IPS DF 6.9 (cell line): ENCODE measurements at places on chromosomes 3 and 15.

DNA sequence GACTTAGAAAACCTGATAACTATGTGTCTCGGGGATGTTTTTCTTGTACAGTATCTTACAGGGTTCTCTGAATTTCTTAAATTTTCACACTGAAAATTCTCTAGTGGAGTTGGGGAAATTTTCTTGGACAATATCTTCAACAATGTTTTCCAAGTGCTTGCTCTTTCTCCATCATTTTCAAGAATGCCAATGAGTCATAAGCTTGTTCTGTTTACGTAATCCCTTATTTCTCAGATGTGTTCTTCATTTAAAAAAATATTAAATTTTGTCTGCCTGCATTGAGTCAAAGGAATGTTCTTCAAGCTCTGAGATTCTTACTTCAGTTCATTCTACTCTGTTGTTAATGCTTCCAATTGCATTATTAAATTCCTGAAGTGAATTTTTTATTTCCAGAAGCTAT lies 21.9 kb upstream of the PLSCR2 start:
- no peak for DNase-seq

DNA sequence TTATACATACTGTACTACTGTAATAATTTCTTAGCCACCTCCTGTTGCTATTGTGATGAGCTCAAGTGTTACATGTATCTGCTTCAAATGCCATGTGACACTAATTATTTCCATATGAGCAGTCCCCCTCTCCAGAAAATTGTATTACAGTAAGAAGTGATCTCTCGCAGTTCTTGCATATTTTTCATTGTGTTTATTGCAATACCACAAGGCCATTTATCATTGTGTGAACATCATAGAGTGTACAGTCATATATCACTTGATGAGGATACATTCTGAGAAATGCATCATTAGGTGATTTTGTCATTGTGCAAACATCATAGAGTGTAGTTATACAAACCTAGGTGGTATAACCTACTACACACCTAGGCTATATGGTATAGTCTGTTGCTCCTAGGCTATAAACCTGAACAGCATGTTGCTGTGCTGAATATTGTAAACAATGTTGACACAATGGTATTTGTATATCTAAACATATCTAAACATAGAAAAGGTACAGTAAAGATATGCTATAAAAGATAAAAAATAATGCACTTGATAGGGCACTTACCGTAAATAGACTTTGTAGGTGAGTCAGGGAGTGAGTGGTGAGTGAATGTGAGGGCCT lies 189.6 kb upstream of the MLF1 start:
- no peak for DNase-seq

- DNase-seq, result no peak
These were observed 35.8 kb upstream of the CHST2 start for GRCh38 chr3:143083781-143084180.

DNA sequence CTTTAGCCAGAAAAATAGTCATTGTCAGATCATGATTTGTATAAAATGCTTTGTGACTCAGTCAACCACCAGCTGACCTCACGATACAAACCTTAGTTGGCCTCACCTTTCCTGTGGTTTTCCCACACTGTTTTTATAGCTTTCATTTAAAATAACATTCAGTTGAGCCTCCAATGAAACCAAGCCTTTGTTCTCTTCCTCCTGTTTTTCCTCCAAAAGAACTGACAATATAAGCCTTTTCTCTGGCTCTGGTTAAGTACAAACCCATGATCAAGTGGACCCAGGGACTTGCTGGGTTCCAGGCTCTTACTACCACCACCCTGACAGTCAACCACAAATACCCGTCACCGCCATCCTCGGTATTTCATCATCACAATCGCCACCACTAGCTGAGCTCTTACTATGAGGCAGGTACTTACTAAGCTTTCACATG lies 81.7 kb downstream of the TAMM41 start:
- DNase-seq, result no peak

DNA sequence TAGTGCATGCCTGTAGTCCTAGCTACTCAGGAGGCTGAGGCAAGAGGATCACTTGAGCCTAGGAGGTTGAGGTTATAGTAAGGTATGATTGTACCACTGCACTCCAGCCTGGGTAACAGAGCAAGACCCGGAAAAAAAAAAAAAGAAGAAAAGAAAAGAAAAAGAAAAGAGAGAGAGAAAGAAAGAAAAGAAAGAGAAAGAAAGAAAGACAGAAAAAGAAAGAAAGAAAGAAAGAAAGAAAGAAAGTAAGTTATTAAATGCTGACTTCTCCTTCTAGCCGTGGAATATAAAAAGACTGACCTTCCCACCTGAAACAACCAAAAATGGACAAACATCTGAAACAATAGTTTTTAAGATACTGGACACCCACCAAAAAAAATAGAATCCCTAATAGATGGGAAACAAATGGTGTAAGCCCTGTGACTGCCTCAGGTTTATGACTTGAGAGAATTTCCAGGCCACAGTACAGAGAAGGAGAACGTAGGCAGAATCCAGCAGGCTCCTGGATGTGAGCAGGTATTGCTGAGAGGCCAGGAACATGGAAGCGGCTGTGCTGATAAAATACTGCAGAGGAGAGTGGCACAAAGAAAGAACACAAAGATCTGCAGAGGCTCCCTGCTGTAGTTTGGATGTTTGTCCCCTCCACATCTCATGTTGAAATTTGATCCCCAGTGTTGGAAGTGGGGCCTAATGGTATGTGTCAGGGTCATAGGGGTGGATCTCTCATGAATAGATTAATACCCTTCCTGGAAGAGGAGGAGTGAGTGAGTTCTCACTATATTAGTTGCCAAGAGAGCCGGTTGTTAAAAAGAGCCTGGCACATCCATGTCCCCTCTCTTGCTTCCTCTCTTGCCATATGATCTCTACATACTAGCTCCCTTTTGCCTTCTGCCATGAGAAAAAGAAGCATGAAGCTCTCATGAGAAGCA lies 41.8 kb upstream of the PRSS50 start:
- no peak for DNase-seq

GRCh38 chr3:178948546-178948945 lies 123.1 kb downstream of the ZMAT3 start:
- DNase-seq, result no peak

- no peak for DNase-seq
These were observed 1091.9 kb downstream of the NSUN3 start for GRCh38 chr3:95154766-95155165.

DNA sequence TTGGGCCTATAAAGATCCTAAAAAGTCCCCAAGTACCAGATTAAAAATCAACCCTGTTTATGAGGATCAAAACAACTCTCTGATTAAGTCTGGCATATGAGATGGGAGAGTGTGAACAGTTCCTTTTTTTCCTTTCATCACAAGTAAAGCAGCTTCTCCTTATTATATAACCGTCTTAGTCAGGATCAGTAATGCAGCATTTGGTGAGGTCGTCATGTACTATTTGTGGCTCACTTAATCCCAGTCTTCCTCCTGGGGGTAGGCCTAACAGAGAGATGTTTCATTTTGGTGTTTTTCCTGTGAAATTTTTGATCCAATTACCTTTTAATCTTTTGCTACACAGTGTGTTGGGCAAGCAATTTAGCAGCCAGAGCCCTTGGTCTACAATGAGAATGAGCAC lies 333.1 kb upstream of the KCNMB2 start:
- no peak for DNase-seq

GRCh38 chr3:128884992-128885391 lies 5.6 kb downstream of the ACAD9 start:
- no peak for DNase-seq

- DNase-seq, result no peak
These were observed 6.2 kb upstream of the OCA2 start for GRCh38 chr15:28105224-28105791.

GRCh38 chr3:70501561-70501960 lies 189.1 kb upstream of the MDFIC2 start:
- no peak for DNase-seq

GRCh38 chr3:38567498-38567897 lies 71.4 kb downstream of the EXOG start:
- DNase-seq, result no peak

DNA sequence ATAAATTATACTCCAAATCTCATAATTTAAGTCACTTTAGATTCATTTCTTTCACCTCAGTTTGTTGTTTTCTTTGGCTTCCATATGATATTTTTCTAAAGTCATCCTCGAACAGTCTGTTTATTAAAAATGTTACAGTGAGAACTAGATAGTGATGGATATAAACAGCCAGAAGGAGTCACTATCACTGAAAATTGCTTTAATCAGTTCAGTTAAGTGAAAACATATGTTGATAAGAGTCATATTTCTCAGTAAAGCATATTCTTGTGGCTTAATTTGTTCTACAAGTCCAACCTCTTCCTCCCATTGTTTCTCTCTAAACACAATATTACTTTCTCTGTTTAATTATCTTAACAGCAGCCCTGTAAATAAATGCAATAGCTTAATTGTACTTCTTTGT lies 427.5 kb upstream of the ALCAM start:
- no peak for DNase-seq

GRCh38 chr3:128456776-128457715 lies 9.6 kb downstream of the DNAJB8 start:
- DNase-seq, result no peak

DNA sequence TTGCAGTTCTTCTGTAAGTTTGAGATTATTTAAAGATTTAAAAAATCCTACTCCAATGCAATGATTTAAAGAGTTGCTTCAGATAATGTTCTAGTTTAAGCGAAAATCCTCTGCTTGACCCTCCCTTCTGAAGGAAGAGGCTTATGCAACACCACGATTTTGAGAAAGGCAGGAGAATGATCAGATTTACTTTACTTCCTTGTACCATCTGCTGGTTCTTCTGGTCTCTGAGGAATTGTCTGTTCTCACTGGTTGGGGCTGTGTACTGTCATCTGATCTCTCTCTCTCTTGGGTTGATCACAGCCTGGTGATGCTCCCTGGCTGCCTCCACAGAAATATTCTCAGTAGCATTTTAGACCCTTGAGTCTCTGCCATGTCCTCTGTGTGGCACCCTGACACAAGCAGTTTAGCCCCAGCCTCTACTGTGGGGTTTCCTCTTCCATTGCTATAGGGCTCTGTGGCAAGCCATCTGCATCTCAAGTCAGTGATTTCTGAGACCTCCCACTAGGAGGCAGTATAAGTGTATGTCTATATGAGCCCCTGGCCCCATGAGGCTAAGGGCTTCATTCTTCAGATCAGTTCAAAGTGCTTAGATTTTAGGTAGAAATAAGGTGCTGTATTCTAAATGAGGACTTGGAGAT lies 50.8 kb upstream of the PLAAT1 start:
- DNase-seq, result peak; percentile 77

DNA sequence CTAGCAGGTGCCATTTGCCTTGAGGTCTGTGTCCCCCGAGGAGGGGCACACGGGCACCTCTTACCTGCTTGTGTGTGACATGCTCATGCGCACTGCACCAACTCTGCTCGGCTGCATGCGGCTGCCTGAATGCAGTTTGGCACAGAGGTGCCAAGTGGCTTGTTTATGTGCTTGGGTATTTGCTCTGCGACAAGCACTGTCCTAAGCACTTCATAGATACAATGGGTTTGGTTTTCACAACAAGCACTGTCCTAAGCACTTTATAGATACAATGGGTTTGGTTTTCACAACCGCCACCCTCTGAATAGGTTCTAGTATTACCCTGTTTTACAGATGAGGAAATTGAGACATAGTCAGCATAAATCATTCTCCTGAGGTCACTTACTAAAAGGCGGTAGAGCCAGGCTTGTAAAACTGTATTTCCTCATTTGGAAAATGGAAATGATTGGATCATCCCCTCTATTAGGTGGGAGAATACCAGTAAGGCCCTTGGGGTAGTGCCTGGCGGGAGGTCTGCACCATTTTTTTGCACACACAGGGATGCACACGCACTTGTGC lies 487 bp downstream of the ITIH4 start:
- no peak for DNase-seq

- DNase-seq, result no peak
These were observed 36.9 kb downstream of the ZXDC start for GRCh38 chr3:126438746-126439145.

GRCh38 chr3:79086514-79086913 lies 681.3 kb downstream of the ROBO1 start:
- DNase-seq, result peak; percentile 35

DNA sequence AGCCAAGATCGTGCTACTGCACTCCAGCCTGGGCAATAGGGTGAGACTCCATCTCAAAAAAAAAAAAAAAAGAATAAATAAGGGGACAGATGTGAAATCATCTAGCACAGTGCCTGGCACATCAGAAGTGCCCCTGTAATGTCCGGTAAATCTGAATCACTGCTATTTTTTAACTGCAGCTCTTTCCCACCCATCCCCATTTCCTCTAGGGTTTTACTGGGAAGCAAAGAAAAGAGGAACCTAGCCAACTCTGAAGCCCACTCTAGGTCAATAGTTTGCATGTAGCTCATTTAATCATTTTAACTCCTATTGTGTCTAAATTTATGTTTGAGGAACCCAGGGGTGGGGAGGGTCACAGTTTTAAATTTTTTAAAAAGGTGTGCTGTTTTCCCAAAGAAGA lies 26.0 kb downstream of the MAGI1 start:
- no peak for DNase-seq

- DNase-seq, result no peak
These were observed 179.8 kb downstream of the APBA2 start for GRCh38 chr15:29065571-29065970.

GRCh38 chr3:114320246-114320645 lies 26.4 kb downstream of the TIGIT start:
- no peak for DNase-seq

GRCh38 chr3:47367631-47368030 lies 13.2 kb upstream of the PTPN23 start:
- DNase-seq, result no peak

DNA sequence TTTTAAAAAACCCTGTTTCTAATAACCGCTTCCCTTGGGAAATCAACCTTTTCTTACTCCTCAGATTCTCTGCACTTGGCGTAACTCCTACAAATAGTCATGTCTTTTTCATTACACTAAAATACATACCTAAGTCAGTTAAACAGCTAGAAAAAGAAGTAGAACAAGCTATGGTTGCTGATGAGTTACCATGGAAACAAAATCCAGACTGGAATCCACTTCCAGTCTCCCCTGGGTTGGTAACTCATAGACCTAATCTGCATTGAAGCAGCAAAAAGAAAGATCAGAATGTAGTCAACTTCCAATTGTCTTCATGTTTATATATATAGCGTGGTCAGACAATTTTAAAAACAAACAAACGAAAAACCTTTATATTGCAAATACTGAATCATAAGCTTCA lies 260.8 kb upstream of the LRRN1 start:
- no peak for DNase-seq

- DNase-seq, result no peak
These were observed 314.8 kb downstream of the BCHE start for GRCh38 chr3:165522386-165522785.

DNA sequence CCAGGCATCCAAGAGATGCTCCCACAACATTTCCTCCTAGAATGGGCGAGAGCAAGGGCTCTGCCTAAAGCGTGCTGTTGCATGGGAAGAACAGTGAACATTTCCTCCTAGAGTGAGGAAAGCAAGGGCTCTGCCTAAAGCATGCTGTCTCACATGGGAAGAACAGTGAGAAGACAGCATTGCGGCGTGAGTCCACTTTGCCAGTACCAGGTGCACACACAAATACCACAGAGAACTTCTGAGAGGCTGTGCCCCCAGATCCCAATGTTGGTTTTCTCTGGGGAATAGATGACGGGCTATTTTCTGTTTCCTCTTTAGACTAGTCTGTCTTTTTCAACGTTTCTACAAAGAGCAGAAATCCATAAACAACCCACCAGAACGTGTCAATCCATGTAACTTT lies 142.9 kb downstream of the LRRK1 start:
- DNase-seq, result no peak
